ENCODE measurements at places on chromosomes 2 and 18.

DNA sequence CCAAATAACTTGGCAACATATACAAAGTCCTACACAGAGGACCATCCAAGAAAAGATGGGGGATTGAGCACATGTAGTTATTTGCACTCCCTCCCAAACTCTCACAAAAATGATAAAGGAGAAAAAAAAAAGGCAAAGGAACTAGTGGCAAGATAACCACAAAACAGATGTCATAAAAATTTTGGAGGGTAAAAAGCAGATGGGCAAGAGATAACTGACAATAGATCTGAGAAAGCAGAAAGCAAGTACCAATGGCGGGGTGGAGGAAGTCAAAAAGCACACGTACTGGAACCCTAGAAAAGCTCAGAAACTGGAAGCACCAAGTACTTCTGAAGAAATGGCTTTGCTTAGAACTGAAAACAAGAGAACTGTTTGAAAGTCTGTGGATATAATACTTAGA is 82.0 kb downstream of the WDPCP start:
- no peak for DNase-seq

GRCh38 chr18:34122724-34123334 is 101.9 kb downstream of the NOL4 start:
- peak; percentile 9 for DNase-seq

DNA sequence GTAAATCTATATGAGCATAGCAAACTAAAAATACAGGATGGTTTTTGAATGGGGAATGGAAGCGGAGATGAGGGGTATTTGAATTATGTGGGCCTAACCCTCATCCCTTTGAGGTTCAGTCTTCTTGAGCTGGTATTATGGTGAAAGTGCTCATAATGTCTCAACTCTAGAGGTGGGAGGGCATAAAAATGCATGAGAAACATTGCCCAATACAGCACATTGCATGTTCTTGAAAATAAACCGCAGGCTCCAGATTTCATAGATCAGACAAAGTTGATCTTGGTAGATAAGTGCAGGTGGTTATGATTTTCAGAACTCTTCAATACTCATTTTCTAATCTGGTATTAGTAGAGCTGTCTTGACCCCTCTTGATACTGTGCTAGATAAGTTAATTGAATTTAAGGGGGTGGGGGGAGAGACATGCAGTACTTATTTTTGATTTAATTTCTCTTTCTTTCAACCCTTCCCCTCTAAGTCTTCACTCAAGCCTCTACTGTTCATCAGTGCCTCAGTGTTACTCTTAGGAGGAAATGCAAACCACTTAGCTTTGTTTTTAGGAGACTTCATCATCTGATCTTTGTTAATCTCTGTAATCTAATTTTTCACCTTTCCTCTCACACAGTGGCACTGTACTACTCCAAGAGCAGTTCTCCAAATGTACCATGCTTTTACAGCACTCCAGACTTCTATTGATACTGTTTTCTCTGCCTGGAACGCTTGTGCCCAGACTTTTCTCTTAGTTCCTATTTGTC is 22.2 kb downstream of the XRCC5 start:
- DNase-seq: no peak

- DNase-seq: no peak
Measured at GRCh38 chr2:74575320-74575719, 20.8 kb downstream of the DOK1 start.

- no peak for DNase-seq
Measured at GRCh38 chr2:70690846-70691245, 77.2 kb downstream of the ADD2 start.

DNA sequence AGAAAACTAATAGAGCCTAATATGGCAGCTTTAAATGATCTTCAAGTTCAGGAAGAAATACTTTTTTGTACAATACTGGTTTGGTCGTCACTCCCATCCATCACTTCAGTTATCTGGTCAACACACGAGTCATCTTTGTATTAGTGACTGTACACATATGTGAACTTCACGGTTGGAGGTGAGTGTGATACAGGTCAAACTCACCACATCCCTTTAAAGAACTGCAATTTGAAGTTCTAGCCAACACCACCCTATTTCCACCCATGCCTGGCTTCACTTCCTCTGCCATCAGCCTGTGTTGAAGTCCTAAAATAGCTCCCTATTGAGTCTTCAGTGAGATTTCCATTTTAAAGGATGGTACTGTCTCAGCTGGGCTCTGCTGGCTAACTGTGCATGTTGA is 361.9 kb downstream of the TXNL1 start:
- DNase-seq: no peak
